ENCODE measurements at places on chromosomes 11 and 22. TPM values are rescaled to one million over a fixed set of nuclear protein-coding genes. Genes with fewer than 3 reads are reported as not detected.

- no peak for DNase-seq
- H3K4me1 ChIP-seq = no peaks in the 10 kb centered on the region
- no peak overlapping the region for H3K27ac ChIP-seq
- H3K27me3 ChIP-seq = no peaks in the 10 kb centered on the region
- H3K4me3 ChIP-seq = no peak overlapping the region
Measured at GRCh38 chr22:36548606-36549005, 19.6 kb upstream of the EIF3D start.

GRCh38 chr11:108223348-108224149 lies 682 bp downstream of the ATM start:
- no peaks in the 10 kb centered on the region for H3K27me3 ChIP-seq
- H3K4me1 ChIP-seq = peaks cover 4% of the 10 kb centered on the region
- peaks cover 12% of the 10 kb centered on the region for H3K36me3 ChIP-seq
- no peak for DNase-seq

GRCh38 chr11:119372260-119373058 lies 9.0 kb downstream of the USP2 start:
- no peaks in the 10 kb centered on the region for H3K36me3 ChIP-seq
- no peak for DNase-seq
- H3K4me3 ChIP-seq = no peak overlapping the region
- peaks cover 24% of the 10 kb centered on the region for H3K4me1 ChIP-seq
- H3K27ac ChIP-seq = no peak overlapping the region

Gene MRGPRX2
- total RNA-seq = not detected
